ENCODE measurements at places on chromosomes 2 and 18. TPM values are rescaled to one million over a fixed set of nuclear protein-coding genes. Genes with fewer than 3 reads are reported as not detected.

The ABCG5 gene
- total RNA-seq = not detected

The B4GALT6 gene
- total RNA-seq = 1.8 TPM

DNA sequence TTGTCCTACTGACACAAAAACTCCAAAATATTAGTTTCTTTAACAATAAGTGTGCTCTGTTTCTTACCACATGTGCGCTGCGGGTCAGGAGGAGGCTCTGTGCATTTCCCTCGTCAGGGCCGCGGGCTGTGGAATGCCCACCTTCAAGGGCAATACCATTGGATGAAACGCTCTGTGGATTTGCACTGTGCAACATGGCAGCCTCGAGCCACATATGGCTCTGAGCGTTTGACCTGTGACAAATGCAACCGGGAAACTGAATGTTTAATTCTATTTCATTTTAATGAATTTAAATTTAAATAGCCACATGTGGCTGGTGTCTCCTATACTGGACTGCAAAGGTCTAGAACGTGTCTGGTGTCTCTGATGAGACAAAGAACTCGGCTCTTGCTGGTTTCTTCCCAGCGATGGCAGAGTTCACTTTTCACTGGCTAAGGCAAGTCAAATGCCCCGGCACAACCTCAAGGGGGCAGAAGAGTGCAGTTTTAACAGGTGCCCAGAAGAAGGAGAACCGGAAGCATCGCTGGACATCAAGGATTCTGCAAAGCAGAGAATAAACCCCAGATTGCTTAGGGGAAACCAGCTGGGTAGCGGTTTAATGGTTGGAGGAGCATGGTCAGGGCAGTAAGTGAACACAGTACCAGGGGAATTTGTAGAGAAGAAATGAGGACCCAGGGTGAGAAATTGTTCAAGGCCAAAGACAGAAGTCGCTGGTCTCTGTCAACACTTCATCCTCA is 37.0 kb upstream of the TMEM18 start:
- peak; percentile 66 for ATAC-seq

- ATAC-seq = no peak
Measured at GRCh38 chr2:196160946-196161345, 10.4 kb downstream of the STK17B start.

DNA sequence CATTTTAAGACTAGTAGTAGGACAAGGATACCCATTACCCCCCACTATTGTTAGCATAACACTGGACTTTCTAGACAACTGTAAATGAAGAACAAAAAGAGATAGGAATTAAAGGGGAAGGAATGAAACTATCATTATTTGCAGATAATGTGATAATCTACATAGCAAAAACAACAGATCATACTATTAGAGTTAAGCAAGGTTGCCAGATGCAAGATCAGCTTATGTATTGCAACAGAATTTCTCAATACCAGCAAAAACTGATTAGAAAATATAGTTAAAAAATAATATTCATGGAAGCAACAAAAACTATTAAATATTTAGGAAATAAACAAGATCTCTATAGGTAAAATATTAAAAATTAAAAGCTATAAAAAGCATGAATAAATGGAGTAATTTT is 194.4 kb upstream of the SPRED2 start:
- no peak for ATAC-seq

GRCh38 chr2:232672588-232672987 is 24.5 kb upstream of the GIGYF2 start:
- ATAC-seq = no peak

DNA sequence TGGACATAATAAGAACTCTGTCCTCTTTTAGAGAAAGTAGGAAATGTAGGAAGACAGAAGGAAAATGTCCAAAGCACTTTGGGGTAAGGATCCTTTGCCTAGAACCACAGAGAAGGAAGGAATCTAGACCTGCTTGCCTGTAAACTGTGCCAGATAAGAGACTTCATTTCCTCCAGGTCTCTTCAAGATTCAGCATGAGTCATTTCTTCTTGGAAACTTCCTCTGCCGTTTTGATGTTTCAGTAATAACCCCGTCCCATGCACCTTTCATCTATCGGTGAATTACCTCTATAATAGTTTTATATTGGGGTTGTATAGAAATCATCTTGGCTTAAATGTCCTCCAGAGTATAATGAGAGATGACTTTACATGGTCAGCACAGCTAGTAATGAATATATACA is 63.2 kb upstream of the LRATD1 start:
- ATAC-seq = no peak
